ENCODE measurements at places on chromosomes 7 and 10. TPM values are rescaled to one million over a fixed set of nuclear protein-coding genes. Genes with fewer than 3 reads are reported as not detected.

DNA sequence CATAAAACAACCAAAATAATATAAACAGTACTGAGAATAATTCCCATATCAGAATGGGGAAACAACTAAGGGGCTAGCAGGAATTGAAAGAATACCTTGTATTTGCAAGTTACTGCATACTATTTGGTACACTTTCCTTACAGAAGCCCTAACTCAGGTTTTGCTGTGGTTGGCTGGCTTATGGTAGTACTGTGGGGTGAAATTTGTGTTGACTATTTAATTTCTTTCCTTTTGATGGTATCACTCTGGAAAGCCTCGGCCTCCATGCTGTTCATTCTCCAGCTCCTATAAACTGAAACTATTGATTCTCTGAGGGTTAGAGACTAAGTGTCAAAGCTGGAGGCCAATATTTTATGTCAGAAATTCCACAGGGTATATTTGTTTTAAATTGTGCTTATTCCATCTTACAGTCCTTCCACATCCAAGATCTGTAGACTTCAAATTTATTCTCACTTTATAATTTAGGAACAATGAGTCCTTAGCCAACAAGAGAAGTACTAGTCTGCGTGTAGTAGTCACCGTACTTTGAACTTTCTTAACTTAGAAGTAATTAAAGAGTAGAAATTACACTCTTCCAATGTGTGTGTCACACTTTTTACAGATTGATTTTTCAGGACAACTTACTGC lies 13.4 kb downstream of the SKIDA1 start:
- DNase-seq: no peak

The ELFN1 gene
- 2.0 TPM for total RNA-seq

- DNase-seq: no peak
Observed at GRCh38 chr7:5693529-5693928, 87.9 kb downstream of the RNF216 start.

GRCh38 chr10:121683366-121683765 lies 85.1 kb upstream of the FGFR2 start:
- no peak for DNase-seq

- DNase-seq: no peak
Observed at GRCh38 chr10:76080451-76080850, 649.0 kb downstream of the LRMDA start.

The ERVW-1 gene
- not detected for total RNA-seq

- DNase-seq: no peak
Observed at GRCh38 chr7:133433165-133433812, 180.4 kb downstream of the EXOC4 start.

The ZNF33A gene
- 33.0 TPM for total RNA-seq

The DPP6 gene
- 145 TPM for total RNA-seq

GRCh38 chr7:41629711-41630111 lies 73.2 kb downstream of the INHBA start:
- DNase-seq: no peak

- no peak for DNase-seq
Observed at GRCh38 chr7:20958572-20958971, 171.9 kb upstream of the SP8 start.

- no peak for DNase-seq
Observed at GRCh38 chr10:15744217-15744865, 24.6 kb upstream of the ITGA8 start.

DNA sequence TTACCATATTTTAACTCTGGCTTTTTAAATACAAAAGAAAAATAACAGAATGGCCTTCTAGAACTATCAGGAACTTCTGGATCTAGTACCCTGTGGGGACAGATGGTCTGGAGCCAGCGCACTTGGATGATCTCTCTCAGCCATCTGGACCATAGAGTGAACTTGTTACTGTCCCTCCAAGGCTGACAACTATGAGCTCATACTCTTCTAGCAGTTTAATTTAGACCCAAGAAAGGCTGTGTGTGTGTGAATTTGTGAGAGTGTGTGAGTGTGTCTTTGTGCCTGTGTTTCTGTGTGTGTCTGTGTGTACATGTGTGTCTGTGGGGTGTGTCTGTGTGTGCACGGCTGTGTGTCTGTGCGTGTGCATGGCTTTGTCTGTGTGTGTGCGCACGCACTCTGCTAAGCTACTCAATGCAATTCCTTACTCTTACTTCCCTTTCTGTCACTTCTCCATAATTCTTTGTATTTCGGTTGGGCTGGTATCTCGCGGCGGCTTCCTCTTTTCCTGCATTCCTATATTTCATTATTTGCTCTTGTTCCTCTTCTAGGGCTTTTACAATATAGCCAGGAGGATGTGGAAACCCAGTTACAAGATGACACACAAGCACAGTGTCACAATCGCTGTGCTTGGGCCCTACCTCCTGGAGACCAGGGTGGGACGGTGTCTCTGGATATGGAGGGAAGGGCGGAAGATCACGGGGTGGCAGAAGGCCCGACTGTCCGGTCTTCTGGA lies 51.9 kb downstream of the IKZF1 start:
- no peak for DNase-seq

- DNase-seq: no peak
Observed at GRCh38 chr10:79127151-79127961, 58.6 kb downstream of the ZMIZ1 start.

DNA sequence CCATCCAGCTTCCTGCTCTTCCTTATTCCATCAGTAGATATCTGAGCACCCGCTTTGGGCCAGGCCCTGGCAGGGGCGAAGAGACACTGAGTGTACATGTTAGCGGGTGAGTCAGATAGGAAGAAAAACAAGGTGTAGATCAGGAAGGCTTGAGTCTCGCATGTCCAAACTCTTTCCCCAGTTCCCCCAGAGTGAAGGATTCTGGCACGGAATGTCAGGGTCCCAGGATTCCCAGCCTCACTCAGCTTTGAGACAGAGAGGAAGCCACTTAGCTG lies 24.1 kb upstream of the CHST15 start:
- DNase-seq: no peak

DNA sequence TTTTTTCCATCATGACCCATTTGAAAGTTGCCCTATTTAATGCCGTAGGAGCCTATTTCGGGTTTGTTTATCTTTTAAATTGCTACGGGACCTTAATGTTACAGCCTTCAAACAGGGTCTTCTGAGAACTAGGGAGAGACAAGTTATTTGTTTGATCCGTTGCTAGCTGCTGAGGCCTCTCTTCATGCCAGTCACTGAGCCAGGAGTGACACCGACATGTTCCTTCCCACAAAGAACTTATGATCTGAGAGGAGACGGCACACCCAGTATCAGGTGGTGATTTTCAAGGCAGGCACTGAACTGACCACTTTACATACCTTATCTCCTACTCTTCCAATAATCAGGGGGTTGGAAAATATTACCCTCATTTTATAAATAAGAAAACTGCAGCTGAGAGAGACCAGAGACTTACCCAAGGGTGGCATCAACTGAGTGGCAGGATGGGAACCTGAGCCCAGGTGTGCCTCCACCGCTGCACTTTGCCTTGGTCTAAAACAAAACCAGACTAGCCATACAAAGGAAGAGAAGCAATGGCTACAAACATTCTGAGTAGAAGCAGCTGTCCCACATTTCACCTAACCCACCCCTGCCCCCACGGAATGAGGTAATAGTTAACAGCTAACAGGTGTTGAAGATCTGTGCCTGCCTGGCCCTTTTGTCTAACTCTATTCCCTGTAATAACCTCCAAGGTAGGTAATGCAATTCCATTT lies 40.5 kb downstream of the PPP1R3C start:
- DNase-seq: no peak

The ASZ1 gene
- total RNA-seq: not detected

The AKR1D1 gene
- not detected for total RNA-seq

GRCh38 chr10:26254616-26255015 lies 38.0 kb downstream of the GAD2 start:
- DNase-seq: no peak

- DNase-seq: no peak
Observed at GRCh38 chr7:8305625-8306388, 43.8 kb upstream of the ICA1 start.

The FAM25A gene
- total RNA-seq: not detected

DNA sequence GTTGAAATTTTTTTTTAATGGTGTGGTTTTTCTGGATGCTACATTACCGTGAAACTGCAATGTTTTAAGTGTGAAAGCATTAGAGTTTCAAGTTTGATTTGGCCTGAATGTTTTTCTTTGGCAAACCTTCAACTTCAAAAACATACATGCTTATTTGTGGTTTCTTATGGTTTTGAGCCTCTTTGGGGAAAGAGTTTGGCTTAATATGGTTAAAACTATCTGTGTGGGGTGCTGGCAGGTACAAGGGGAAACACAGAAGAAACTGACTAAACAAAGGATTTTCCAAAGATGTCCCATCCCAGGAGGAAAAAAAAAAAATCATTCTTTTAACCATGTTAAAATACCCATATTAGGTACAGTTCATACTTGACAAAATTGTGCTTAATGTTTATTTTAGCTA lies 121.1 kb downstream of the HGF start:
- no peak for DNase-seq

- no peak for DNase-seq
Observed at GRCh38 chr7:55210716-55211115, 154.4 kb upstream of the LANCL2 start.

The FKBP9 gene
- total RNA-seq: 69.9 TPM

GRCh38 chr10:68816796-68817412 lies 10.4 kb upstream of the STOX1 start:
- no peak for DNase-seq

- no peak for DNase-seq
Observed at GRCh38 chr7:158261362-158262235, 326.0 kb downstream of the PTPRN2 start.

DNA sequence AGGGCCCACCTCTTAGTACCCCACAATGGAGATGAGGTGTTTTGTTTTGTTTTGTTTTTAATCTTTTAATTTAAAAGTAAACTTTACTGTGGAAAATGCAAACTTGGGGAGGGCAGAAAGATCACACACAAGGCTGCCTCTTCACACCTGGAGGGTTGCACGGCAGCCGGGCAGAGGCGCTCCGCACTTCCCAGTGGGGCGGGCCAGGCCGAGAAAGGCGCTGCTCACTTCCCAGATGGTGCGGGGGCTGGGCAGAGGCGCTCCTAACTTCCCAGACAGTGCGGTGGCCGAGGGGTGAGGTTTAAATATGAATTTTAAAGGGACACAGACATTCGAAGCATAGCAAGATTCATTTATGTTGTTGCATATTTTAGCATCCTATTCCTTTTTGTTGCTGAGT lies 235.9 kb upstream of the MTPN start:
- no peak for DNase-seq
